NCI-H1105 (cell line): ENCODE measurements at places on chromosomes 6 and 20.

GRCh38 chr20:61803915-61804751 lies 261.5 kb downstream of the TAF4 start:
- DNase-seq = no peak

DNA sequence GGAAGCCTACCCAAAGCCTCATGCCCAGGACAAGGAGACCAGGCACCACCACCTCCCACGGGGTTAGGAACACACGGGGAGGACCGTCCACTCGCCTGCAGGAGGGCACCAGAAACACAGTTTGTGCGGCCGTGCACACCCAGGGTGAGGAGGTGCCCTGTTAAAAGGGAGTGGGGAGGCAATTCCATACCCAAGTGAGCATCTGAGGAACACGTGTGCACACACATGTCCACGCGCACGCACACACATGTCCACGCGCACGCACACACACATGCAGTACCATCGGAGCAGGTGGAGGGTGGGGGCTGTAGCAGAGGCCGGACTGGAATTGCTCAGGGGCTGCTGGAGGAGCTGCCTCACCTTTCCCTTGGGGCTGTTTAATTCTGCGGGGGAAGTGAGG lies 259.4 kb downstream of the TAF4 start:
- DNase-seq = no peak

DNA sequence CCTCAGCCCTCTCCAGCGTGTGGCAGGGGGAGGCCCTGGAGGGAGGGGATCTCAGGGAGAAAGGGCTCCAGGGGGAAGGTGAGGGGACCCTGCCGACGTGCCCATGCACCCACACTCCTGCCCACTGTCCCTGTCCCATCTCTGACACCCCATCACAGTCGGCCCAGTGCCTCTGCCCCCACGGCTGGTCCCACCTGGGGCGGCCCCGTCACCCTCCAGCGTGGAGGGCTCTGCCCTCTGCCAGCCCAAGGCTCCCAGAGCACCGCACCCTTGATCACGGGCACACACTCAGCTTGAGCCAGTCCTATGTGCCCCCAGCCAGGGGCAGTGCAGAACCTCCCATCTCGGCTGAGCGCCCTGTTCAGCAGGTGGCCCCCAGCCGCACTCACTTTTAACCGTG lies 9.2 kb downstream of the SLC4A11 start:
- DNase-seq = no peak

GRCh38 chr20:39290575-39290974 lies 328.4 kb downstream of the DHX35 start:
- DNase-seq = no peak

DNA sequence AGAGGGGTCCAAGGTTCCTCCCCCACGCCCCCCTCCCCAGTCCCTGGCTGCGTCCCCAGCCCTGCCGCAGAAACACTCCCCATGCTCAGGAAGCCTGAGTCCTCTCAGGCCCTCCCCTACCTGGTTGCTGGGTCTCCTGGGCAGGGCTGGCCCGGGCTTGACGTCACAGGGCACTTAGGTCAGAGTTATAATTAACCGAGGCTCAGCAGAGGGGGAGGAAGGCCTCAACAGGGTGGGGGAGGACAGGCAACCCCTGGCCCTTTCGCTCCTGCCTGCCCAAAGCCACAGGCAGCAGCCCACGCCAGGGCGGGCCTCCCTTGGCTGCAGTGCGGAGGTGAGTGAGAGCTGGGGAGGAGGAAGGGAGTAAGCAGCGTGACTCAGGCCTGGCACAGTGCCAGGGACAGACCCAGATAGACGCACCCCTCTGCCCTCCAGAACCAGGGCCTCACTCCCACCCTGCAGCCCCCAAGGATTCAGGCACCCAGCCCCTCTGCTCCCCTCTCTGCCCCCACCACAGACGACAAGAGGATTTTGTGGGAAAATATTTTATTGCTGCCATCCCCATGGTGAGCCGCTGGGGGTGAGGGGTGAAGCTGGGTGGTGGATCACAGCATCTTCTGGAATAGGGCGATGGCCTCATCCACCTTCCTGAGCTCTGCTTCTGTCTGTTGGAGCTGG lies at the start of gene VWA7:
TSS of gene VWA7 (minus strand) at position 340 of the 678 bp plus-strand sequence. CDS start 549 bp downstream, outside the sequence.
- DNase-seq = peak; percentile 72

DNA sequence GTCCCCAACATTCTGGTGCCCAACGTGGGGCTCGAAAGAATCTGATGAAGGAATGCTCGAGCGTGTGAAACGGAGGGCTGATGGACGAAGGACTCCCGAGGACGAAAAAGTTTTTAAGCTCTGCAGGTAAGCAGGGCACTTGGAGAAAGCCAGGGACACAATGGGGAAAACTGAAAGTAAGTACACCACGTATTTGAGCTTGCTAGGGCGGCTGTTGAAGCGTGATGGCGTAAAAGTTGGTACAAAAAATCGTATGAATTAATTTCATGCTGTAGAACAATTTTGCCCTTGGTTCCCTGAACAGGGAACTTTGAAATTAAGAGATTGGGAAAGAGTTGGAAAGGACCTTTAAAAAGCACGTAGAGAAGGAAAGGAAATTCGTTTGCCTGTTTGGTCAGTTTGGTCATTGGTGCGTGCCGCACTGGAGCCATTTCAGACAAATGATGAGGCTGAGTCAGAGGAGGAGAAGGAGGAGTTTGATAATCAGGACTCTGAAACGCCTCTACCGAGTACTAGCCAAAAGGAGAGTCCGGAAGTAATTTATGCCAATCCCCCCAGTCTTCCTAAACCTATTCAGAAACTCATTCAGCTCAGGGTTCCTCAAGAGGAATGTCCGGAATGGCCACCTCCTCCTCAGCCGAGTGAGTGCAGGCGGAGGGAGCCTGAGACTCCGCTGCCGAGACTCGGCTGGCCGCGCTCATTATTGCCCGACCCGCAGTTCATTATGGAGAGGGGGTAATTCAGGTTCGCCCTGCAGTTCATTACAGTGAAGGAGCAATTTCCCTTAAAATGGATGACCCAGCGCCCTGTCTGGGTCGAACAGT lies 59.2 kb upstream of the PRSS16 start:
- peak; percentile 46 for DNase-seq

DNA sequence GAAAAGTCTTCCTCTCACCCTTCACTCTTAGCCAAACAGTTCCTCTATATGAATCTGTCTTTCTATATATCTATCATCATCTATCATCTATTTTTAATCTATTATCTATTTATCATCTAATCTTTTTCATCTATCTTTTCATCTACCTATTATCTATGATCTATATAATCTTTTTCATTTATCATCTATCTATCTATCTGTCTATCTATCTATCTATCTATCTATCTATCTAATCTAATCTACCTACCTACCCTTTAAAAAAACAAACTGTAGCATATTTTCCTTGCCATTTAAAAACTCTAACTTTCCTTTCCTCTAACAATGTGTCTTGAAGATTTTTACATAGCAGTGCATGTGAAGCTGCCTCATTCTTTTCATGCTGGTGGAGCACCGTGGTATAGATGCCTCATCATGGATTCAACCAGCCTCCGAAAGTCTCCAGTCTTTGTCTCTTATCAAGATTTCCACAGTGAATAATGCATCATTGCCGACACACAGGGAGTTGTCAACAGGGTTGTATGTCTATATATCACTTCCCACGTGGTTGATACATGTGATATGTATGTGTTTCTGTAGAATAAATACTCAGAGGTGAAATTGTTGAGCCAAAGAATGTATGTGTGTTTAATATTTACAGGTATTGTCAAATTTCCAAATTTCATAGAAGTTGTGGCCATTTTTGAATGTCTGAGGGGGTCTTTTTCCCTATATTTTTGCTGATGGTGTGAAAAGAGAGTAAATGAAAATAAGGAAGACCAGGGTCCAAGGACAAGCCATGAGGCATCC lies 51.3 kb downstream of the VEGFA start:
- DNase-seq = no peak
